Right renal cortex interstitium (tissue), 3 donors: ENCODE measurements at places on chromosomes 12 and 14.

DNA sequence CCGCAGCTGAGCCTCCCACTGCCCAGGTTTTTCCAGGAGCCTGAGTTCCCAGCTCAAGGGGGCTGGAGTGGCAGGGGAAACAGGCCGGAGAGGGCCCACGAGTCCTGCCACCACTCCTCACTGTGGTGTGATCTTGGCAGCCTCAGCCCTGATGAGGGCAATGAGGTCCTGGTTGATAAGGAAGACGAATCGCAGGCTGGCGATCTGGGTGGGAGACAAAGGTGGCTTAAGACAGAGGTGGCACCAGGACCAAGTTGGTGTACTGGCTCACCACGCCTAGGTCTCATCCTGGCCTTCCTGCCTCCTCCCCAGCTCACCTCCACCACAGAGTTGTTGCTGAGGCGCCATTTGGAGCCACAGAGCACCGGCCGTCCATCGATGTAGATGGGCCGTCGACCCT lies 9.4 kb downstream of the MCRS1 start:
- DNase-seq: no peak

DNA sequence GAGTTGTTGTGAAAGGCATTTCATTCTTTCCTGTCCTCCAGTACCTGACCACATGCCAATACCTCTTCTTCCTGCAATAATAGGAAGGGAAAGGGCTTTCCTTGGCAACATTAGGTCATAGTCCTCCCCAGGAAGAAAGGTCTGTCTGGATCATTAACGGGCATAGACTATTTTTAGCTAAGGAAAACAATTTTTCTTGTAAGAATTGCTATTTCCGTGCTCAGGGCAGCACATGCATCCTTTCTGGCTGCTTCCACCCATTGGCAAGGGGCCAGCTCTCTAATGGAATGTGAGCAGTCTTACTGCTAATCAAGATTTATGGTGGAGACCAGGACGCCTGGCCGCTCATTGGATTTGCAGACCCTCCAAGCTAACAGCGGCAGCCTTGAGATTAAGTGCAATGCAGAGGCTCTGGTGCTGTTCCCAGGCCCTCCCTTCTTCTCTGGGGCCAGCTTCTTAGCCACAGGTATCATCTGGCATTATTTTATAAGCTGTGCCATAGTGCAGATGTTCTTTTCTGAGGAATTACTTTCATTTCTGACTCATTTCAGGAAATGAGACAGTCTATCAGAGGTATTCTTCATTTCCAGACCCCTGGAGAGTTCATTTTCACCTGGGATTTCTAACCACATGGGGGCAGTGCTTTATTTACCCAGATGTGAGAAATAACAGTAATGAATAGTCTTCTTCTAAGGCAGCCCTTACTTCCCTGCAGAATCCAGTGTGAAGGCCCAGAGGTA lies 52.9 kb downstream of the ANO6 start:
- peak; percentile 78 for DNase-seq

GRCh38 chr12:79662046-79662811 lies 28.5 kb downstream of the PAWR start:
- no peak for DNase-seq

GRCh38 chr14:32400480-32400879 lies 71.4 kb downstream of the AKAP6 start:
- no peak for DNase-seq

DNA sequence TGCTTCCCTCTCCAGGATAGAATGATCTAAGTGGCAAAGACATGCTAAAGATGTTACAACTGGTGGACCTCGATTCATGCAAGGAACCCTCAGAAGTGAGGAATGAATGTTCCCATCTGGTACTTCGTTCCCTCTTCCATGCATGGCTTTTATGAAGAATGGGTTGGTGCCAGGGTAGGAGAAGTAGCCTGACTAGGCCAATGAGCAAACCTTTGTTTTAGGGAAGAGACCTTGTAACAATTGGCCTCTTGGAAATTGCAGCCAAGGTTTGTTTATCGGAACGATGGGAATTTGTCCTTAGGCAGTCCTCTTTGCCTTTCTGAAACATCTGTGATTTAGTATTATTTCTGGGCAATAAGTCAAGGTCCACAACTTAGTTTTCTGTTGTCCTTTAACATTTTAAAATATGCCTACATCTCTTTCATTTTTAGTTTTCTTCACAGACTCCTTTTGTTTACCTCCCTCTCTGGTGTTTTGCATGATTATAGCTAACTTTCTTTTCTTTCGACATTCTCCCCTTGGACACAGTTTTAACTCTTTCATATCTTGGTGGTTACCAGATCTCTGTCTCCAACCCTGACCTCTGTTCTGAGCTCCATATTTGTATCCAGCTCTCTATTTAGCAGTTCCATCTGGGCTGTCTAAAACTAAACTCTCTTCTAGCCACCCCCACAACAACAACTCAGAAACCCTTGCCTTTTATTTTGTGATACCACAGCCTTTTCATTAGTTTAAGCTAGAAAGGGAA lies 70.0 kb downstream of the DIP2B start:
- no peak for DNase-seq

DNA sequence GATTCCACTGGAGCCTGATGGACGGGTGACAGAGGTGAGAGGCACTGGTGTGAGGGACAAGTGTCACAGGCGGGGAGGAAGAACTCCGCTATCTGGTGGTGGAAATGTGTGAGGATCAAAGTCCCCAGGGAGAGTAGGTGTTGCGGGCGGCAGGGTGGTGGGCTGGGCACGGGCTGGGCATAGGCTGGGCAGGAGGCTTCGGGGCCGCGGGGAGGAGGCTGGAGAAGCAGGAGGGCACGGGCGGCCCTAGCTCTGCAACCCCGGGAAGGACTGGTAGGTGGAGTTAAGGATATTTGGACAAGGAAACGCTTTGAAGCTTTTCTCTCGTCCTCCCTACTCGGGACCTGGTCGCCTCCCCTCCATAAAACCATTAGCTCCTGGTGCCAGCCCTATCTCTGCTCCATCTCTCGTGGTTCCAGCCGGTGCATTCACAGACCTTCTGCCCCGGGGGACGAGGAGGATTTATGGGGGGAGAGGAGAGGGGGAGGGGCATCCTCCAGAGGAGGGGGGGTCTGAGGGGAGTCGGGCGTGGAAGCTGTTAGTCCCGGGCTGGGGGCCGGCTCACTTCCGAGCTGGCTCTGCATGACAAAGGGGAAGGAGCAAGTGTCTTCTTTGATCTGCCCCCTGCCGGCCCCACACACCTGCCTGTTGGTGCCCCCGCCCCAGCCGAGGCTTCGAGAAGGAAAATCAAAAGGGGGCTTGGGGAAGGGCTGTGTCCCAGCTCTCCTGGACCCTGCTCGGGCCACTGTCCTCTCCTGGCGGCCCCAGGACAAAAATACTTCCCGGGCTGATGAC lies 504 bp downstream of the WNT5B start:
- DNase-seq: no peak

GRCh38 chr12:108722992-108723766 lies 8.1 kb downstream of the CORO1C start:
- DNase-seq: no peak
